ENCODE measurements at places on chromosomes 2 and 18.

GRCh38 chr2:150607390-150607811, 119.9 kb upstream of the RND3 start:
- DNase-seq = no peak

GRCh38 chr2:200625958-200626363, 40.1 kb downstream of the AOX1 start:
- DNase-seq = no peak

GRCh38 chr2:239269173-239269885, 131.5 kb downstream of the HDAC4 start:
- no peak for DNase-seq

DNA sequence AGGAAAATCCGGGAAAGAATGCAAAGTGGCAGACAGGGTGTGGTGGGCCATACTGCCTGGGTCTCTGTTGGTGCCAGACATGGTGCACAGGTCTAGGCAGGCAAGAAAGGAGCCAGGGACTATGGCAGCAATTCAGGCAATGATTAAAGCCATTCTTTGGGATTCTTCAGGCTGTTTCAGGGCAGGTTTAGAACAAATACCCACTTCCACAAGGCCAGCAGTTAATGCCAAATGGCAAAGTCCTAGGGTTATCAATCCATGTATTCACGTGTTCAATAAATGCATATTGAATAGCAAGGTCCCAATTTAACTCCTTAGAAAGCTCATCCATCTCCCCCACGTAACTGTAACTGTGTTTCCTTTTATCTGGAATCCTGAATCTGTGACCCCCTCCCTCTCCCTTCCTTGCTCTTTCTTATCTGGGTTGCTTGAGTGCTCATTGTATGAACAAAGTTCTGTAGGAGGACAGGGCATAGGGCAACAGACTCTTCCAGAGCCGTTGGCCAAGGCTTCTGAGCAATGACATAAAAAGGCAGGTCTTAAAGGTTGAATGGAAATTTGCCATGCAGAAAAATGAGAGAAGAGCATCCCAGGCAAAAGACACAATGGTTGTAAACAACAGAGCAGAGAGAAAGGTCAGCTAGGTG, 146.8 kb upstream of the KLHL29 start:
- no peak for DNase-seq

DNA sequence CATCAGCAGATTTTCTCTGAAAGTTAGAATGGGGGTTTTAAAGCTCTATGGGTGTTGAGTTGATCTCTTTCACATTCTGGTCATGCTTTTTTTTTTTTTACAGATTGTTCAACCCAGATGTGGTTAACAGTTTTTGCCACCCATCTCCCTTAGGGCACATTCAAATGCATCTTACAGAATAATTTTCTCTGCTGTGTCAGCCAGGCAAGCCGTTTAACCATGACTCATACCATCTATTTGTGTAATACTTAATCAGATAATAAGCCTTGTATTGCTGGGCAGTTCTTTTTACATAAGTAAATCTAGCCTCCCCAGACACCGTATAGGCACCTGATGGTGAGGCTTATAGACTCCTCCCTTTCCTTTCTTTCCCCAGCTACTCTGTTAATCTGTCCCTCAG, 62.0 kb downstream of the TGIF1 start:
- peak; percentile 34 for DNase-seq

GRCh38 chr2:127342101-127342500, 45.7 kb downstream of the MAP3K2 start:
- DNase-seq = no peak

DNA sequence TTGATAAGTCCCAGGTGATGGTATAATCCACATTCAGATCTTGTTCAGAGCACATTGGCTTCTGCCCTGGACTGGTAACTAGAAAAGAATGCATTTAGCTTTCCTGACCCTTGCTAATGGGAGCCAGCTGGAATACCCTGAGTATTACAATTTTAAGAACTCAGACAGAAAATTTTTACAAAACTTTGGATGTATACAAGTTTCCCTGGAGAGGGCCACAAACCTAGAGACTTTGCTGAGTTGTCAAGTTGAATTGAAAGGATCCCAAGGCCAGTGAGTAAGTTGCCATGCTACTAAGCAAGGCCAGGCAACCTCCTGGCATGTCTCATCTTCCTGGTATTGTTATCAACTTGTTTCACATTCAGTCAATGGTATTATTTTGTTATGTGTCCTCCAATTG, 20.0 kb upstream of the NABP1 start:
- peak; percentile 87 for DNase-seq

- no peak for DNase-seq
These were observed 396.0 kb upstream of the ATP5MC3 start for GRCh38 chr2:175577368-175577970.

DNA sequence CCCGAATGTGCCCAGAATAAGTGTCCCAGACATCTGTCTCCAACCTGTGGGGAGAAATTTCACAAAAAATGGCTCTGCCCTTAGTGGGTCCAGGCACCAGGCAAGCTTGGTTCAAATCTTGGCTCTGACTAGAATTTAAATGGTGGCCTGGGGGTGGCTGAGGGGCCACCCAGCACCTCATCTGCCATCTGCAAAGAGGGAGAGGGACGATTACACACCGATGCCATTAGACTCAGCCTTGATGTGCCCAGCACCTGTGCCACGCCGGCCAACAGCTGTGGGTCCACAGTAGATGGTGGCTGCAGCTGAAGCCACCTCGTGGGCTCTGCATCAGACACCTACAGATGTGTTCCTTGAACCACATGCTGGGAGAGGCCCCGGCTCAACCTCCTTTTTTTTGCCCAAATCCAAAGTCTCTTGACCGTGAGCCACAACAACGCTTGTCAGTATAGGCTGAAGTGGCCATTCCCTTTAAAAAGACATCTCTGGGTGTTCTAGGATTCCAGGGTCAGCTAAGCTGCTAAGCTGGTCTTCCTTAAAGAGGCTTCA, 222.0 kb upstream of the RAB6C start:
- no peak for DNase-seq

- no peak for DNase-seq
These were observed 155.3 kb downstream of the MSH2 start for GRCh38 chr2:47558116-47558767.

DNA sequence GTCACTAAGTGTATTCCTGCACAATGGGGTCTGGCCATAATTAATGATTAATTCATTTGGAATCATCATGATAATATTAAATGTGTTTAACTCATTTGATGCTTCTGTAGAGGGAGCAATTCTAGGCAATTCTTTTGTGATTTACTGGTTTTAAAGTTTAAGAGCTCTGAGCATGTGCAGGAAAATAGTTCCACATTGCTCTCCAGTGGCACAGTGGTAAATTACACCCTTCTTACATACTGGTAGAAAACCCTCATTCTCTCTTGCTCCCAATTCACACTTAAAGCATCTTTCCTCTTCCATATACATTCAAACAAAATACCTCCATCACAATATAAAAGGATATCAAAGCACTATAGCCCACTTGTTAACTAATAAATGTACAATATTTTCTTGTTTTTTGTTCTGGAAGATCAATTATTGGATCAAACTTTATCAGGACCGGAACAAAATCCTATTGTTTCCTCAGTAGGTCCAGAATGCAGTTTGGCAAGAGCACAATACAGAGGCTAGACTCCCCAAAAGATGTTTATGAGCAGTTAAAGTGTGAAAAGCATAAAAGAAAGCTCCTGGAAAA, 844.3 kb downstream of the MBD2 start:
- peak; percentile 0 for DNase-seq

DNA sequence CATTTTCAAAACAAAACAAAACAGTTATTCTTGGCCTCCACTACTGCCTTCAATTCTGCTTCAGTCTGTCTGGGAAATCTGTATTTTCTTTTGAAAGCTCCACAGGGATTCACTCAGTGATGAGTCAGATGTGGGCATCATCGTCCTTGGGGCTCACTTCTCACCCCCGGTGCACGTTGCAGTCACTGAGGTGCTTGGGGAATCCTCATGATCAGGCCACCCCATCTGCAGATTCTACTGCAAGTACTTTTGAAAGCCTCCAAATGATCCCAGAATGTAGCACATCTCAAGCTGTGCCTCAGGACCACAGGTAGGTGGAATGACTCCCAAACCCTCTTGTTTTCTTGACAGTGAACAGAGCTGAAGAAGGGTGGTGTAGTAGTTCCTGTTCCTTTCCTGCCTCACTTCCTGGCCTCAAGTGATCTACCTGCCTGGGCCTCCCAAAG, 34.3 kb downstream of the LPIN2 start:
- peak; percentile 49 for DNase-seq

DNA sequence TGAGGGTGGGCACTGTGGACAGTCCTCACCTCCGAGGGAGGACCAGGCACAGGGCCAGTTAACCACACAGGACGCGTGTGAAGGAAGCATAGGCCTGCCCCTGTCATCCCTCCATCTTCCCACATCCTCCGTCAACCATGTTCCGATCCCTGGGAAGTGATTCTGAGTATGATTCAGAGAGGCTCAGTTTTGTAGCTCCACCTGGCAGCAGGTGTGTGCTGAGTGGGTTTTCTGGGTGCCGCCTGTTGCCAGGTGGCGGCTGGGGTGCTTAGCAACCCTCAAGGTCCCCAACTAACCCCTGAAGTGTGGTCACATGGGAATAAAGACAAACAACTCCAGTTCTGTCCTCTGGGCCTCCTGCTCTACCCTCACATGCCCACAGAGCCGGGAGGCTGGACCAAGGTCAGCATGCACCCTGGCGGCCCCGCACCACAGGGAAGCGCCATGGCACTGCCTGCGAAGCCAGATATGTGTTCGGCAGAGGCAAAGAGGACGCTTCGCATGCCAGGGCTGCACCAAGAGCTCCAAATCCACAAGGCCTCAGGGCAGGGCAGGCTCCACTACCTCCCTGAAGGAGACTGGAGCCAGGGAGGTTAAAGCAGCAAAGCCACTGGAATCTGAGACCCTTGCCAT, 60.0 kb downstream of the ADCY3 start:
- DNase-seq = no peak

- no peak for DNase-seq
These were observed 11.2 kb downstream of the CASP10 start for GRCh38 chr2:201194097-201194496.

DNA sequence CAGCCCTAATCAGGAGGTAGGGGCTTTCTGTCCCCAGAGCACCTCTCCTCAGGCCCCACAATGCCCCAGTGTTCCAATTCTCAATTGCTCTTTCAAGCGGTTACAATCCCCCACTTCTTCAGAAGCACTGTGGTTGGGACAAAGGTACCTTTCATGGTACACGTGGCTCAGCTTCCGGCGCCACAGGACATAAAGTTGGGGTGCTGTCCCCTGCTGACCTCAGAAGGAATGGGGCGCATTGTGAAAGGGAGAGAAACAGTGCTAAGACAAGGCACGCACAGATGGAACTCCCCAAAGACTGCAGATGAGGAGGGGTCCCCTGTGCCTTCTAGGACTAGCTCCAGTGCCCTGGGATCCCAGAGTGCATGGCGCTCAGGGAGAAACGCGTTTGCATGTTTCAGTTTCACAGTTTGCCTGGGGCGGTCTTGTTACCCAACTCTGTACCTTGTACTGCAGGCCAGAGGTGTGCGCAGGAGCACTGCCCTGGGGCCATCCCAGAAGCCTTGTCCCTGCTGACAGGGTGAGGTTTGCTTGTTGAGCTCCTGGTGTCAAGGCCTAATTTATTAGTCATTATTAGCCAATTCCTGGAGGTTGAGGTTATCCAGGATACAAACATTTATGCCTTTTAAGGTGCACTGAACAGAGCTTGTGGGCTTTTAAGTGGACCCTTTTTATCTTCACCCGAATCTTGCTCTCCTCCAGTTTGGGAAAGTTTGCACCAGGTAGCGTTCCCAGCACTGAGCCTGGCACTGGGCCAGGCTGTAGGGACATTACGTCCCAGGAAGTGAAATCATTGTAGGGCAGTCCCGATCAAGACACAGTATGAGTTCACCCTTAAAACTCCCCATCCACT, 7.6 kb downstream of the CNDP1 start:
- DNase-seq = no peak

DNA sequence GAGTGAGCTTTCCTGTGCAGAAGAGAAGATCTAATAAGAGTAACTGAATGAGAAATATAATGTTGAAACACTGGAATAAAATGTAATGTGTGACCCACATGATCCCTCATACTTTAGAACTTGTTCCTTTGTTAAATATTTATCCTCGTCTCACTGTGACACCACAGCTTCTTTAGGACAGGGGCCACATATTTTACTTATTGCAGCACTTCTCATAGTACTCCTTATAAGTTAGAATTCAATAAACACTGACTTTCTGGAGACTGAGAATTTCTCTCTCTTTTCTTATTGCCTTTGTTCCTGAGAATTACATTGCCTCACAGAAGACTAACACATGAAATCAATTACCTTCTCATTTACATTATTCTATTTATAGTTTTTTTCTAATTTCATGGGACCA, 1234.6 kb upstream of the CHAC2 start:
- DNase-seq = no peak

GRCh38 chr2:12484536-12485115, 232.1 kb upstream of the TRIB2 start:
- DNase-seq = no peak
